ENCODE measurements at places on chromosomes 13 and 19.

GRCh38 chr13:110359840-110360301, 52.8 kb downstream of the COL4A2 start:
- no peak for DNase-seq

DNA sequence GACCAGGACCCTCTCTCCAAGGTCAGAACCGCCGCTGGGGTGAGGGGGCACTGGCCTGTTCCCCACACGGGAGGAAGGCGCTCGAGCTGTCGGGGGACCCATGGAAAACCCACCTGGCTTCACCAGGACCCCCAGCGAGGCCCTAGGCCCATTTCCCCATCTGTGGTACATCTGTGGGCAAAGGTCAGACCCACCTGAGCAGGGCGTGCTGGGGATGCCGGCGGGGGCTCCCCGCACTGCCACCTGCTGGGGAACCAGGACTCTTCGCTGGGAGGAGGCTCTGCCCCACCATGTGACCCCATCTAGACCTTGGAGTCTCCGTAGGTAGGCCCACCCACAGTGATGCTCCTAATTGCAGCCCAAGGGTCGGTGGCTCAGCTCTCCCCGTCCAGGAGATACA, 511 bp downstream of the WDR88 start:
- DNase-seq = no peak

GRCh38 chr13:81275666-81276258, 934.8 kb upstream of the SPRY2 start:
- no peak for DNase-seq

DNA sequence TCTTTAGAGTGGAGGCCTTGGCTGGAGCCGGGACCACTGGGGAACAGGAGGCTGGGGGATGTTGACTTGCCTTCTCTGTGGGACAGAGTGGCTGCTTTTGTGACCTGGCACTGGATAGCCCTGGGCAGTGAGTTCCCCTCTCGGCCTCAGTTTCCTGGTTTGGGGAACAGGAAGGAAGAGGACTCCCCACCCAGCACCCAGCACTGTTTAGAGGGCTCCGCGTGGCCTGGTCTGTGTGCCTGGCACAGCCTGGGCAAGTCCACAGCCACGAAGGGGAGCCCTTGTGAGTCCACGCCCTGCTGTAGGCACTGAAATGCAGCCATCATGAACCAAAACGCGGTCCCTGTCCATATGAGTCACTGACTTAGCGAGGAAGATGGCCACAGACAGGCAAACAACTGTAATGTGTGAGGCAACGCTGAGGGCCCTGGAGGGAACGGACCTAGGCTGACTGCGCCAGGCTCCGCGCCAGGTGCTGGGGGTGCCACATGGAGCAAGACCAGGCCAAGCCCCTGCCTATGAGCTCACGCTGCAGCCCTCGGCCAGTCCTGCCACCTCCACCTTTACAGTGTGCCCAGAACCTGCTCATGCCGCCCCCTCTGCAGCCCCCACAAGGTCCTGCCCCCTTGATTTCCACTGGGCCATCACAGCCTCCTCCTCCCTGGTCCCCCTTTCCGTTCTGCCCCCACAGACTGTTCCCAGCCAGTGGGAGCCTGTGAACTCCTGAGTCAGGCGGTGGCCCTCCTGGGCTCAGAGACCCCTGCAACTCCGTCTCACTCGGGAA, 35.5 kb downstream of the PAK4 start:
- no peak for DNase-seq

GRCh38 chr19:15501596-15501995, 6.7 kb upstream of the CYP4F22 start:
- no peak for DNase-seq

DNA sequence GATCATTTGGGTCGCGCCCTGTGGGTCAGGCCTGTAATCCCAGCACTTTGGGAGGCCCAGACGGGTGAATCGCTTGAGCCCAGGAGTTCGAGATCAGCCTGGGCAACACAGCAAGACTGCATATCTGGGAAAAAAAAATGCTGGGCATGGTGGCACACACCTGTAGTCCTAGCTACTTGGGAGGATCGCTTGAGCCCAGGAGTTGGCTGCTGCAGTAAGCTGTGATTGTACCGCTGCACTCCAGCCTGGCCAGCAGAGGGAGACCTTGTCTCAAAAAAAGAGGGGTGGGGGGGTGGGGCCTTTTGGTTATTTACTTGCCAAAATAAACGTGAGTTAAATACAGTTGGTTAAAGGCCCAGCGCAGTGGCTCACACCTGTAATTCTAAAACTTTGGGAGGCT, 9.8 kb upstream of the ZNF544 start:
- DNase-seq = no peak

- no peak for DNase-seq
These were observed 181.9 kb upstream of the RNF113B start for GRCh38 chr13:98358937-98359336.

DNA sequence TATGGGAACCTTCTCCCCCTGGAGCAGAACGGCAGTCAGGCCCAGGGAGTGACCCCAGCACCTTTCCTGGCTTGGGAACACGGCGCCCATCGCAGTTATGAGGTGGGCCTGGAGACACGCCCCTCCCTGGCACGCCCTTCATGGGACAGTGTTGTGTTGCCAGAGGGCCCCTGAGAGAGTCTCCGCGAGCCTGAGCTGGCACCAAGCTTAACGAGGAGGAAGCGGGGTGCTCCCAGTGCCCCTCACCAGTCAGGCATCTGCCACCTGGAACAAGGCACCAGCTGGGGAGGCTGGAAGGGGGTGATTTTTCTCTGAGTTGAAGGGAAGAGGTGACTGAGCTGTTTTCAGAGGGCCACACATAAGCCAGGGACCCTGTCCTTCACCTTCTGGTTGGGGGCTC, 180.6 kb downstream of the KDM4B start:
- DNase-seq = peak; percentile 35

DNA sequence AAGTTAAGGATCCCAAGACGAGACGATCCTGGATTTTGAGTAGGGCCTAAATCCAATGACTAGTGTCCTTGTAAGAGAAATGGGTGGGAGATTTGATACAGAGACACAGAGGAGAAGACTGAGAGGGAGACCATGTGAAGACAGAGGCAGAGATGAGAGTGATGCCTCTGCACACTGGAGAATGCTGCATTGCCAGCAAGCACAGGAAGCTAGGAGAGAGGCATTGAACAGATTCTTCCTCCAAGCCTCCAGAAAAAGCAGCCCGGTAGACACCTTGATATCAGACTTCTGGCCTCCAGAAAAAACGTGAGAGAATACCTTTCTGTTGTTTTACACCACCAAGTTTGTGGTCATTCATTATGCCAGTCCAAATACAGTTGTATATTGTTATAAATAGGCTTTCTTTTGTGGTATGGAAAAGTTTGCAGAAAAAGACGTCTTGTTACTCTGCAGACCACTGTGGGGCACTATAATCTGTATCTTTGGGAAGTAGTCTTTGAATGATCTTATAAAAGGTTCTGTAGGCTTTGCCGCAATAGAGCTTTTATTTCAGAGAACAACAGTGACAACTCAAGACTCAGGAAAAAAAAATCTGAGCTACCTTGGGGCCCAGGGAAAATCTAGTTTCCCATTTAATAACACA, 17.9 kb upstream of the RFC3 start:
- peak; percentile 34 for DNase-seq

GRCh38 chr19:42132851-42133528, 744 bp upstream of the POU2F2 start:
- peak; percentile 52 for DNase-seq

GRCh38 chr13:27022571-27023311, 148.9 kb downstream of the USP12 start:
- no peak for DNase-seq

DNA sequence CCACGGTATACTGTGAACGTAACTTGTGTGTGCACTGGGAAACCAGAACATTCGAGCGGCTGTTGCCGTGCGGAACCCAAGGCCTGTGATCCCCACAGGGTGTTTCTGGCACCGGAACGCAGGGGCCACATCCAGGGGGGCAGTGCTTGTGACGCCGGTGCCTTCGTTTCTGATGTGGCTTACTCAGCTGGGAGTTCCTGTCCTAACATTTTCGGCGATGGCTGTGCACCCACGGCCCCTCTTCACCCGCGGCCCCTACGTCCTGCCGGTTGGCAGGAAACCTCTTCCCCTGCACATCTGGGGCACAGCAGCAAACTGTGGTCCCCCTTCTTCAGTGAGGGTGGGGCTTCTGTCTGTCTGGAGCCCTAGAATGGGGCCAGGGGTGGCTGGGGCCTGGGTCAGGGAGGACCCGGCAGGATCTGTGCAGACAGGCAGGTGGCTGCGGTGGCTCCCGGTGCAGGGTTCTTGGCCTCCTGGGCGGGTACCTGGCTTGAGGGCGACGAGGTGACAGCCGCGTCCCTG, 26.2 kb downstream of the CSNK1G2 start:
- no peak for DNase-seq

DNA sequence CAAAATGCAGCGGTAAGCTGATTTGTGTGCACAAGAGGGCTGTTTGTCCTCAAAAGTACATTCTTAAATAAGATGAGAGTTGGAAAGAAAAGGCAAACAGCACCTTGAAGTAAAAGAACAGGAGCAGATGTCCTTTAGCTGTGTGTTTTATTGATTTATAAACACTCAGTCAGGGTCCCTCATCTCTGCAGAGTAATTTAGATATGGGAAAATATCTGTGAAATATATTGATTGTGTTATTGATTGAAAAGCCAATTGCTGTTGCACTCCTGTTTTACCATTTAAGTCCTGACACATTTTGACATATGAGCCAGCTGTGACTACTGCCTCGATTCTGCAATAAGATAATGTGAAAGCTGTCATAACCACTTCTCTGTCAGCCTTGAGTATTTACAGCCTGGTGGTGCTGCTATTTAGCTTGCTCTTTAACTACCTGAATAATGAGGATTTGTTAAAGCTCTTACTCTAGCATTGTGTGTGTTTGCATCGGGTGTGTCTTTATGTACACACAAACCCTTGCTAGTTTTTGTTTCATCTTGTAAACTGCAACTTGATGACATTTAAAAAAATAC, 550.1 kb downstream of the DACH1 start:
- DNase-seq = peak; percentile 59

- DNase-seq = no peak
These were observed 28.6 kb upstream of the EID2 start for GRCh38 chr19:39568604-39569003.

Data from NCI-H524 (cell line).